ENCODE measurements at places on chromosomes 1 and 21.

GRCh38 chr21:31879911-31880310, 7.1 kb downstream of the HUNK start:
- DNase-seq, result no peak

DNA sequence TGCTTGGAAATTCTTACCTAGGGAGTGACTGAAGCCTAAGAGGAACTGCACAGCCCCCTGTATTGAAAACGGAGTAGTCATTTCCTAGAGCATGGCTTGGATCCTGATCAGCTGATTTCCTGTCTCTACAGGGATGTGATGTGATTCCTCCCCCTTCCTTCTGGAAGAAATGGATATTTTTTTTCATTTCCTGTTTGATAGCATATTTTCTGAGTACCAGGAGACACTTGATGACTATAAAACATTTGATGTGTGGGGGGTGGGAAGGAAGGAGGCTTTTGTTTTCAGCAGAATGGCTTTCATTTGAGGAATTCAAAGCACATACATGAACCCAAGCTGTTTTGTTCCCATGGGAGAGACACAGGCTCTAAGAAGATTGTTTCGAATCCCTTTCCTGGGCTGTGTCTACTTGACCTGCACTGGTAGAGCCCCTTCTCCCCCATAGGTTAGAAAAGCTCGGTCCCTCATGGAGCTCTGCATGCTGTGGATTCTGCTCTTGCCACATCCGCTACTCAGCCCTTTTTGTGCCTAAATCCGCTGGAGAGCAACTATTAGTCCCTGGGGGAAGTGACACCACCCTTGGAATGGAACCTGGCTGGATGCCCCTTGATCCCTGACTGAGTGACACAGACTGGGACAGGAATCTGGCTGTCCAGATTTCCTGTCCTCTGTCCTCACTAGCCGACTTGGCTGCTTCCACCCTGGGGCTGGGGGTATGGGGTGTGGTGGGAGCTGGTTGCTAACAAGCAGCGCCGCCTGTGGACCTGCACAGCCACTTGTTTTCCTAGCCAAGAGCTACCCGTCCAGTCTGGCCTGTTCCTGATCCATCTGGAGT, 71.8 kb upstream of the MACF1 start:
- no peak for DNase-seq

DNA sequence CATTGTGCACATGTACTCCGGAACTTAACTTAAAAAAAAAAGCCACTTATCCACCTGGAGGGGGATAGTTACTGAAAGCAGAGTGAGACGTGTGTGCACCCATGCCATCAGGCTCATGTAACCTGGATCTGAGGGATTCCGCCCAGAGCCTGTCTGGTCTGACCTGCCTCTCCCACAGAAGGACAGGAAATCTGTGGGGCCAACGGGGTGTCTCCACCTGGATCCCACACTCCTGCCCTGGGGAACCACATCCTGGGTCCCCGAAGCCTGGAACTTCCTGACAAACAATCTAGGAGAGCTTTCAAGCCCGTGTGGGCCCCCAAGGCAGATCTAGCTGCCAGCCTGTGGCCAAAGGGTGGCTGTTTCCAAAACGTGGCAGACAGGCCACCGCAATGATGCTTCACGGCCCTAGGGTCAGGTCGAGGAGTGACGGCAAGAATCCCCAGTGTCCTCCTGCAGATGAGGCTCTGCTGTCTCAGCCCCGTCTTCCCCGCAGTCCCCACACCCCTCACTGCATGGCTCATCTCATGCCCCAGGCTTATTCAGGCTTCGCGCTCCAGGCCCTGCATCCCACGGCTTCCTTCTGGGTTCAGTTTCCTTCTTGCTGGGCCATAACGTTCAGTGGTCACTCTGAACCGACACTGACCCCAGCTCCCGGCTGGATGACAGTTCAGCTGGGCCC, 21.0 kb upstream of the PCBP3 start:
- no peak for DNase-seq

- DNase-seq, result no peak
Observed at GRCh38 chr1:109642626-109643025, 13.3 kb upstream of the GSTM4 start.

DNA sequence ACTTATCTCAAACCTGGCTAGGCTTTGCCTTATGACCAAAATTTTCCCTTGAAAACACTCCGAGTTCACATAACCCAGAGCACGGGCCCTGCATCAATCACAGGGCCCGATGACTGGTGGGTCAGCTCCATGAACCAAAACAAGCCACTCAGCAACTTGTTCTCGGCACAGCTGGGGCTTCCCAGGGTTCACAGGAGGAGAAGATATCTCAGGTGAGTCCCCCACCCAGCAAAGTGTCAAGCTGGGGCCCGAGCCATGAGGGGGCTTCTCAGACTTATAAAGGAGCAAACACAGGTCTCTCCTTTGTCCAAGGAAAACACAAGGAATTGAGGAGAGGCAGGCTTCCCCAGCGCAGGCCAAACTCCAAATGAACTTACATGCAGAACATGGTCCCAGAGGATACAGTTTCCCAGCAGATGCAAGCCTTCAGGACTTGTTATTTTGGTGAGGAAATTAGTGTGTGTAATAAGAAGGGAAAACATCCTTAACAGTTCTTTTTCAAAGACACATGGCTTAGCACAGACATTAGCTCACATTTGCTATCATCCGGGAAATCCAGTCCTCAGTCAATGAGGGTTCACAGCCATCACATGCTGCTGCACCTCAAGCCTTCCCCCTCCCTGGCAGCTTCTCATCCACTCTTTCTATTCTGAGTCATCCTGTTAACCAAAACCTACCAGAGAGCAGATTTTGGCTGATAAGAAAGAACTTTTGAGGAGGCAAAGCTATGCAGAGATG, 98.1 kb upstream of the NFIA start:
- DNase-seq, result no peak

DNA sequence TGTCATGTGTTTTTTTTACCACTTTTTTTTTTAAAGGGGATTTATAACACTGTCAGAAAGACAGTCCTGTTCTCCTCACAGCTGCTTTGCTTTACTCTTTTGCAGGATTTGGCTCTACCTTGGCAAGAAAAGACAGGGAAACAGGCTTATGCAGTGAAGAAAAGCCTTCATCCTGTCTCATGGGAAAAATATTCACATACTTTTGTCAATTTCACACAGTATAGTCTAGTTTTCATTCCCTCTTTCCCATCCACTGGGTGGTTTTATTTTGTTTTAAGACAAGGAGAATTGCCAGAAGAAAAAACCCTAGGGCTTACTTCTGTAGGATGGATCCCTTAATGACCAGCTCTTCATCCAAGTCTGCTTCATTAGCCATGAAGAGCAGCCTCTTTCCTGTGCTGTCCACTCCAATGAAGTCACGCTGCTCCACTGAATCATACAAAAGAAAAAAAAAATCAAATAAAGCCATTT, 60.0 kb downstream of the EIF2B3 start:
- DNase-seq, result no peak

DNA sequence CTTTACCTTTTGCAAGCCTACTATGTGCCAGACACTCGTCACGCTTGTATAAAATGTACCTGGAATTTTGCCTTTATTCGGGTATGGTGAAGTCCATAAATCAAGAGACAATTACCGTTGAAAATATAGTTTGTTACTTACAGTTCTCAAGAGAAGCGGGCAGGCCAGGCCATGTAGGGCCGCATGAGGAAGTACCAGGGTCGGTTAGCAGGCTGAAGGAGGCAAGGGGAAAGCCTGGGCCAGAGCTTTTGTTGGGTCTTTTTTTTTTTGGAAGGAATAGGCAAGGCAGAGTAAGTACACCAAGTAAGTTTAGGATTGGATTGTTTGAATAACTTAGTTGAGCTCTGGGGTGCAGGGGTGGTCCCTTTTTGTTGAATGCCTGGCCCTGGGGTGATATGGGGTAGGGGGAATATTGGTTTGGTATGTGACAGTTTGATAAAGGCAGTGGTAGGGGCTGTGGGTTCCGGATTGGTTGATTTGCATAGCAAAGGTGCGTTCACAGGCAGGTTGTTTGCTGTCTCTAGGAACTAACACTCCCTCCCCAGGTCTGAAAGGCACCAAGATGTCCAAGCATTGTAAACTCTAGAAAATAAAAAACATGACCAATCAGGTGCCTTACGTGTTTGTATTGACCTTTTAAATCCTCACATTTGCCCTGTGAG, 80.7 kb downstream of the KAZN start:
- DNase-seq, result no peak

DNA sequence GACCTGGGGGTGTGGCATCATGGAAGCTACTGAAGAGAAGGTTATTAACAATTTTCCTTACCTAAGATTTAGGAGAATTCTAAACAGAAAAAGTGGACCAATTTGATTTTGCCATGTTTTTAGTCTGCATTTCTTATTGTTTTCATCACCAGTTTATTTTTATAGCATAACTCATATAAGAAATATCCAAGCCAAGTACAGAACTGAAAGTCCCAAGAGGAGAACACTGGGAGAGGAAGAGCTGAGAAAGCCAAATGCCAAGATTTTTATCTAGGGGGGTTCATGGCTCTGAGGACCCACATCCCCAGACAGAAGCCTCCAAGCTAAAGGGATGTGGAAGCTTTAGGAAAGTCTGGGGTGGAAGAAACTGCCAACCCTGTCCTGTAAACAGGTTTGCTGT, 109.4 kb upstream of the DUSP10 start:
- DNase-seq, result no peak

- DNase-seq, result no peak
Observed at GRCh38 chr1:48249868-48250267, 27.4 kb downstream of the SLC5A9 start.

DNA sequence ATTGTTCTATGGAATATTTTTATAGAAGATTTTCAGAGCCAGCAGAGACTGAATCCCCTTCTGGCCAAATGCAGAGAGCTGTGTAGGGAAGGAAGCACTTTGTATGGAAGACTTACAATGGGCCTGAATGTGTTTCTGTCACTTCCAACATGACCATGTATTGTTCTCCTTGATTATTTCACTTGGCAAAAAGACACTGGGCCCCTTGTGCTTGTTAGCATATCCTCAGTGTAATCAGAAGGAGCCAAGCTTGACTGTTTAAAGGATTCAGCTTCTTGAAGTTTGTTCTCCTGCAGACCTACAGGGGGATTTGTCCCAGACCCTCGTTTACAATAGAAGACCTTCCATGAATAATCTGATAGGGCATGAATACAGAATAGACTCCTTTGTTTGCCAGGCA, 48.1 kb upstream of the UBE2U start:
- DNase-seq, result no peak

DNA sequence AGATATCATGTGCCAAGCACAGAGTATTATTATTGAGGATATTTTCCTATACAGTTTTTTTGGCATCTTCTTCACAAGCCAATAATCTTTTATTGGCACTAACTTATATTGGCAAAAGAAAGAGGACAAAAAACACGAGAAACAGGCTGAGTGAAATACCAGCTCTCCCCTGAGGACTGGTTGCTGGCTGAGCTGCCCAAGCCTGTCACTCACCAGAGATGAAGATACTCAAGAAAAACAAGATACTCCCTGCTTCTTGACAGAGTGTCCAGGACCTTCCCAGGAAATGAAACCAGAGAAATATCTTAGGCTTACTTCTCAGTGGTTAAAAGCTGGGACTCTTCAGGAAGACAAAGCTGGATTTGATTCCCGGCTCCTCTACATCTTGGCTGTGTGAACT, 35.9 kb upstream of the ATP1B1 start:
- DNase-seq, result no peak

DNA sequence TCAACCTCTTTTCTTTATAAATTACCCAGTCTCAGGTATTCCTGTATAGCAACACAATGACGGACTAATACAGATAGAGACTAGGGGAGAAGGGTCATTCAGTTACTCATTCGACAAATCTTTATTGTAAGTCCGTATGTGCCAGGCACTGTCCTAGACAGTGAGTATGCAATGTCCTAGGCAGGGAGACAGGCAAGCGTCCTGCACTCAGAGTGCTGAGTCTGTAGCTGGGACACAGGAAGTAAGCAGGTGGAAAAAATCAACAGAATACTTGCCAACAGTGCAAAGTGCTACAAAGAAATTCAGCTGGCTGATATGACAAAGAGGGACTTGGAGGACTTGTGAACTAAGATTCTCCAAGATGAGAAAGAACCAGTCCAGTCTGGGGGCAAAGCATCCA, 92.2 kb upstream of the ZBTB40 start:
- DNase-seq, result no peak

GRCh38 chr1:34500451-34500850, 254.4 kb upstream of the GJB5 start:
- DNase-seq, result no peak

- DNase-seq, result no peak
Observed at GRCh38 chr1:204931768-204932572, 61.3 kb downstream of the NFASC start.

- DNase-seq, result no peak
Observed at GRCh38 chr1:24966121-24966723, 36.1 kb upstream of the RUNX3 start.

GRCh38 chr1:230285351-230285750, 140.8 kb downstream of the PGBD5 start:
- no peak for DNase-seq

DNA sequence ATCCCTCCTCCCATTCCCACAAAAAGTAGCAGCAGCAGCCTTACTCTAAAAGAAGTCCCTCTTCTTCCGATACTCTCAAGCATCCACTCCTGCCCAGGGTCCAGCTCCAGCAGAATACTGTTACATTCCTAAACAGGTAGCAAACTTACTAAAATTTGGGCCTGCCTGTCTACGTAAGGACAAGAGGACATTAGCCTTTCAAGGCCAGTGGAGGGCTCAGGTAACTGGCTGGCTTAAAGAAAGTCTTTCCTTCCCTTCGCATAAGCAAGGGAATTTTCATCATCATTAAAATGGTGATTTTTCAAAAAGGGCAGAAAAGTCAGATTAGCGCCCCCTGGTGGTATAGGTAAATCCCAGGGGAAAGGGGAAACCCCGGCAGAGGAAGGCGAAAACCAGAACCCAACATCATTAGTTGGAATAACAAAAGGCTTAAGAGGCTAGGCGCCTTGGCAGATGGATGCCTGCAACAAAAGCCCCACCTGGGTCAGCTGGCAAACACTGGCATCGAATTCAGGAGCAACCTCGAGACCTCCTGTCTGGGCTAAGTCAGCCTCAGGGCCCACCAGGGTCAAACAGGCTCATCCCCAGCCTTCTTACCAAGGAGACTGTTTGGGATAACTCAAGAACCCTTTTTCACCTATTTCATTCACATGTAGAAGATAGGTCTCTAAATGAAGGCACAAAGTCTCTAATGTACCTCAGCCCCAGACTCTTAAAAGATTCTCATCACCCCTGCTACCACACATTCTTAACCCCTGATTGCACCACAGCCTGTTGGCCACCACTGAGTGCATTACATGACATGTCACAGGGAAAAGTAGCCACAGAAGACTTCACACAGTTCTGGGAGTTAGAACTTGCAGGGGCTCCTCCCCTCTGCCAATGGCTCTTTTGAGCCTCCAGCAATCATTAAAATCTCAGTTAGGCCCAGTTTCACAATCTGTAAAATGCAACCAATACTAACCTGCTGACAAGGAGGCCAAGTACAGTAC, 36.7 kb downstream of the ERI3 start:
- DNase-seq, result no peak

Data from stimulated activated CD4-positive, alpha-beta T cell treated with anti-CD3 and anti-CD28 coated beads, Interleukin-12 subunit alpha, Interleukin-12 subunit beta, amount 100 ng/mL, for 48 hours (primary cell).